DMS79 (cell line): ENCODE measurements at places on chromosomes 2 and 18.

- no peak for DNase-seq
Observed at GRCh38 chr2:71797035-71797810, 343.9 kb downstream of the DYSF start.

- DNase-seq, result no peak
Observed at GRCh38 chr18:57940166-57940660, 103.8 kb upstream of the NEDD4L start.

DNA sequence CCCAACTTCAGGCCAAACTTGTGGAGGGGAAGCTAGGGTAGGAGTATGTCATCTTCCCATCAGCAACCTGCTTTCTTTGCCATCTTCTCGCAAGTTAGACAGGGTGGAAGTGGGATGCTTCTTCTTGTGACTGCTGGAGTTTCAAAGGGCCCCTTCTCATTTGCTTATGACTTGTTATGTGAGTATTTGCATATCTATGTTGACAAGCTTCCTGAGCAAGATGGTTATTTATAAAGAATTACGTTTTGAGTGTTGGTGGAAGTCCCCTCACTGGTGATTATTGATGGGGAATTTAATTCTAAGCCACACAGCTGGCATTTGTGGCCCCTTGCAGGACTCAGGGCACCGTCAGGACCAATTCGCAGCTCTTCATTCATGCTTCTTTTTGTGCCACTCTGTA is 791.0 kb downstream of the LRRTM4 start:
- no peak for DNase-seq

DNA sequence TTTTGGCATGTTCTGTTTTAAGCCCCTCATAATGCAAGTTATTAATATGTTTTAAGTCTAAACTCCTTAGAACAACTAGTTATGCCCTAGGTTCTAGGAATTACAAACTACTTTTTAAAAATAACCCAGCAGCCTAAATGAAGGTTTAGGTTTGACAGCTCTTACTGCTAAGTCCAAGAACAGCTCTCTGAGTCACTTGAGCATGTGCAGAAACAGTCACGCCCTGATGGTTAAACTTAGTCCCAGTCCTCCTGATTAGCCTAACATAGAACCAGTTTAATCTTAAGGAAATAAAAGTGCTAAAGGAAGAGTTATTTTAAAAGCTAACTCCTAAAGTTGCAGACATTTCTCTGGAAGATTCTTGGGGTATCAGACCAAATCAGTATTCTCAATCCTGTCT is 72.5 kb downstream of the RMDN2 start:
- DNase-seq, result no peak

- no peak for DNase-seq
Observed at GRCh38 chr18:68056936-68057335, 540.4 kb upstream of the DSEL start.

DNA sequence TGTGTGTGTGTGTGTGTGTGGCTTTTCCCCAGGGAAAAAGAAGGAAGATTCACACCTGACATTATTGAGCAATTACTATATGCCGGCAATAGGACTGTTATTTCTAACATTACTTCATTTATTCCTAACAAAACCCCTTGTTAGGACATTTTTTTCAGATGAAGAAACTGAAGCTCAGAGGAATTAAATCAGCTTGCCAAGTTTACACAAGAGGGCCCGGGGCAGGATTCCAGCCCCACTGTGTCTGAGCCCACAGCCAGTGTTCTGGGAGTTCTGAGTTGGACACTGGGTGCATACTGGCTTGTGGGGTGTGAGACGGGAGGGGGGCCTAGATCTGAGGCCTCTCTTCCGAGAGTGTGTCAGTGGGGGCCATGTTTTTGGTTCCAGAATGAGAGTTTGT is 9.9 kb downstream of the TOGARAM2 start:
- DNase-seq, result no peak

DNA sequence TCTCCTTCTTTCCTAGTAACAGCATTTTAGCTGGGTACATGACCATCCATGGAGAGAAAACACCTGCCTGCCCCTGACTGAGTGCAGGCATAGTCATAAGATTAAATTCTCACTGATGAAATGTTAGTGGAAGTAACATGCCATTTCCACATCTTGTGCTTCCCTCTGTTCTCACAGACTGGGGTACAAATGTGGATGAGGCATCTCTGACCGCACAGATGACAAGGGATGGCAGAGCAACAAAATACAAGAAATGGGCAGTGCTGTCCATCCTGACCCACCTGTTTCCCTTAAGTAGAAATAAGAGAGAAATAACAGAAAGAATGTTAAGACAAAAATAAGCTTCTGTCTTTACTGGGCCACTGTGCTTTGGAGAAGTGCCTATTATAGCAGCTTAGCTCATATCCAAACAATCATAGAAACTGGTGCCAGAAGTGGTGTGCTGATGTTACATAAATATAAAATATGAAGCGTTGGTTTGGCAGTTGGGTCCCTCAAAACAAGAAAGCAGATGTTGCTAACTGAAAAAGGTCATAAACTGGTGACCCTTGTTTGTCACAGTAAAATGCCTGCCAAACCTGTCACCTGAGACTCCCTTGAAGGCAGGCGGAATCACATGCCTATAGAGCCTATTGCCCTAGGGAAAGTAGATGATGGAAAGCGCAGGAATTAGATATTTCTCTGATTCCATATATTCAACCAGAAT is 72.4 kb upstream of the CCDC150 start:
- DNase-seq, result peak; percentile 5

DNA sequence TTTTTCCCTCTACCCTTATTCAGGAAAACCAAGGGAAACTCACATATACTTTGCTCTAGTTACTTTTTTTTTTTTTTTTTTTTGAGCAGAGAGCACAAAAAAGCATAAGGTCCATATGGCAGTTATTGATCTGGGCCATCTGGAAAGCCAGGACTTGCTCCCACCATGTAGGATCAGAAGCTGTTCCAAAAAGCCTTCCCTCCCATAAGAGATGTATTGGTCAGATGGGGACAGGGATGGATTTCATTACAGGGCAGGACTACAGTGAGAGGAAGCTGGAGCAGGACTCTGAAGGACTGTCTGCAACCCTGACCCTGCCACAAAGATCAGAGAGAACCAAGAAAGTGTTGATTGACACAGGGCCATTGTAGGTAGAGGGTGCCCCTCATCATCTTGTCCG is 57.3 kb downstream of the NRP2 start:
- DNase-seq, result no peak

DNA sequence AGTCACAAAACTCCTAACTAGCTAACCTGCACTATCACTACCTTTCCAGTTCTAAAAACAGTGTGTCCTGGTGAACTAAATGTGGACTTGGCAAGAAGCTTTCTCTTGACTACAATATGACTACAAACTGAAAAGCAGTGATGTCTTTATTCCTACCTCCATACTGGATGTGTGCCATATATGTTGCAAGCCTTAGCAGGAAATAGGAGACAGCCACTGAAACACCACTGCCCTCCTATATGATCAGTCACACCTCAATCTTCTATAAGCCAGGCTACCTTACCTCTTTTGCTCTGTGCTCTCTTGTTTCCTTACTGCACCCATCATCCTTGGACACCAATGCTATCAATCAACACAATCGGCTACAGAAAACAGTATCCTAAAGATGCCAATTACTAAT is 34.1 kb downstream of the SS18 start:
- no peak for DNase-seq

DNA sequence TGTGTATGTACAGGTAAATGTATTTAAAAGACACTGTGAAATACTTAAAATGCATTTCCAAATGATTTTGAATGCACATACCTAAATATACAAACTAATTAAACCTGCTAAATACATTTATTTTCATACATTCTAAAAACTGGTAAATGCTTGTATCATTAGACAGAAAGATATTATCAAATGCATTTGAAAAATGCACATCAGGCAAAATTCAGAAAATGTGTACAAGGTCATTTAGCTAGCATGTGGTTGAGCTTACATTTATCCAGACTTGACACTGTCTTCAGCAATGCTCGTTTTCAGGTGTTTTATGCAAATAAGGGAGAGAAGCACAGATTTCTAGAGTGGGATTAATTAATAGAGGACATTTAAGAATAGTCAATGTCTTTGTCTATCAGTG is 374.2 kb downstream of the SUCLG1 start:
- DNase-seq, result no peak

DNA sequence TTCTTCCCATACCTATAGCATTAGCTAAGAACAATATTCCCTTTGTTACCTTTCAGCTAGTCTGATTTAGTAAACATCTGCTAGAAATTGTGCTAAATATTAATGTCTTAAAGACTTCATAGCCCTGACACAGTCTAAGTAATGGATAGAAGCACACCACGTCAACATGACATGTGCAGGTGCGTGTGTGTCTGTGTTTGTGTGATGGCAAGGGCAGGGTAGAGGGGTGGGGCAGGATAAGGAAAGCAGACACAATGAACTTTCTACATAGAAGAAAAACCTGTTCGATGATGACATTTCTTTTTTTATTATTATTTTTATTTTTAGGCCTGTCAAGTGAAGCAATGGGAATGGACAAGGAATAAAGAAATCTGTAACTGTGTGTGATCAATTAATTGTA is 223.3 kb downstream of the NOL4 start:
- no peak for DNase-seq

GRCh38 chr2:23545396-23545795 is 160.4 kb downstream of the KLHL29 start:
- DNase-seq, result no peak

DNA sequence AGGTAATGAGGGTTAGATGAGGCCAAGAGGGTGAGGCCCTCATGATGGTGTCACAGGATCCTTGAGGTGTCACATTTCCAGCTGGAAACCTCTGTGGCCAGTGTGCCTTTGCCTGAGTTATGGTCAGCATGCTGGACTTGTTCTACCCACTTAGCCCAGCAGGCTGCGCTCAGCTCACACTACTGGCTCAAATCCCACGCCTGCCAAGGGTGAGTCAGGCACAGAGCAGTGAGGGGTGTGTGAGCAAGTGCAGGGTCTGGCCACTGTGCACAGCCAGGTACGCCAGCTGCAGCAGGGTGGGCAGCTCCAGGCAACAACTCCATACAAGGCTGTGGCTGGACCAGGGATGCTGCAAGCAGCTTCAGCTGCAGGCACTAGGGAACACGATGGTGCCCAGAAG is 616.6 kb upstream of the FSHR start:
- DNase-seq, result no peak

GRCh38 chr2:88855620-88856408 is 164.3 kb downstream of the RPIA start:
- DNase-seq, result no peak

DNA sequence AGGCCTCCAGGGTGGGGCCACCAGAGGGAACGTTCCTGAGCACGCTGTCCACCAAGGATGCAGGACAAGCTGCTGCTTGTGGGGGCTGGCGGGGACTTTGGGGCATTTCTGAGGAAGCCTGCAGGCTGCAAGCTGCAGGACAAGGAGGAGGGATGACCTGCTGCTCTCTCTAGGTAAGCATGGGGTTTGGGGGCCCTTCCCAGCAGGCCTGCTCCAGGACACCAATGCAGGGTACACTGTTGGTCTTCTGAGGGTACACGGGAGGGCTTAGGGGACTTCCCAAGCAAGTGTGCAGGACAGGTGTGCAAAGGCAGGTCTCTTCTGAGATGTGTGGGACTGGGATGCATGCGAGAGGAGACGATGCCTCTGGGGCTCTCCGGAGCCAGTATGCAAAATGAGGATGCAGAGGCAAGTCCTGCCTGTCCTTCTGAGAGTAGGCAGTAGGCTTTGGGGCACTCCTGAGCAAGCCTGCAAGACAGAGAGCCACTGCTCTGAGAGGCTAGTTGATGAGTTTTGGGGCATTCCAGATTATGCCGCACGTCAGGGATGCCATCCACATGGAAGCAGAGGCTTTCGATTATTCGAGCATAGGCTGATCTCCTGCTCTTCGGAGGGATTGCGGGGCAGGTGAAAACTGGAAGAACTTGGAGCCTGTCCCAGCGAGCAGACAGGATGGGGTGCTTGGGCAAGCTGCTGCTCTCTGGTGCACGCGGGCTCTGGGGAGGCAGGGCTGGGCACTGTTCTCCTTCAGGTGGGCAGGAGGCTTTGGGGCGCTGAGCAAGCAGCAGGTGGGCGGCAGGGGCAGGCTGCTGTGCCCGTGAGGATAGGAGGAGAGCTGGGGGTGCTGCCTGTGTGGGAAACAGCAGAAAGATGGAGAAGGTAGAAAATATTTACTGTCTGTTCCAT is 44.6 kb downstream of the CNGA3 start:
- no peak for DNase-seq

DNA sequence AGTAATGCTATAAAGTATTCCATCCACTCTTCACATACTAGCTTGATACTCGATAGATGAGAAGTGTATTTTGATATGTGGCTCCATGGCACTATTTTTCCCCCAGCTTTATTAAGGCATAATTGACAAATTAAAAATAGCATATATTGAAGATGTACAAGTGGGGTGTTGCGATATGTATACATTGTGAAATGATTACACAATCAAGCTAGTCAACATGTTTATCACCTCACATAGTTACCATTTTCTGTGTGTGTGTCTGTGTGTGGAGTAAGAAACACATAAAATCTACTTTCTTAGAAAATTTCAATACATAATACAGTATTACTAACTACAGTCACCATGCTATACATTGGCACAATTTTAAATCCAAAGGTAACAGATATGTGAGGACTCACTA is 82.5 kb upstream of the MYT1L start:
- DNase-seq, result no peak

GRCh38 chr18:76493213-76494161 is 1.6 kb downstream of the ZNF516 start:
- DNase-seq, result no peak

GRCh38 chr2:27087823-27088410 is 1.3 kb downstream of the KHK start:
- DNase-seq, result no peak

DNA sequence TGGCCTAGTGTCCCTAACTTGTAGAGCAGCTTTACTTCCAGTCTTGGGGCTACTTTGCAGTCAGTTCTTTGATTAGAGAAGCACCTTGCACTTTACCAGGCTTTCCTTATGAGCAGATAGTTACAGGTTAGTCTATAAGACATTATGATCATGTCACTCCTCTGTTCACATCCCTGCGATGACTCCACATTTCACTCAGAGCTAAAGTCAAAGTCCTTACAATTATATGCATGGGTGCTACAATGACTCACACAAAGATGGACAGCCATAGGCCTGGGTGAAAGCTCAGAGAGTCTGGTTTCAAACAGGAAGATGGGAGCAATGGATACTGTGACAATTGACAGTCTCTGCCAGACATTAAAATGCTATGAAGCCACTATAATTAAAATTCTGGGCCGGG is 27.1 kb upstream of the SSB start:
- no peak for DNase-seq

- DNase-seq, result no peak
Observed at GRCh38 chr2:113105047-113105785, 22.2 kb upstream of the IL1RN start.

- DNase-seq, result no peak
Observed at GRCh38 chr2:65402323-65402722, 30.1 kb downstream of the SPRED2 start.

DNA sequence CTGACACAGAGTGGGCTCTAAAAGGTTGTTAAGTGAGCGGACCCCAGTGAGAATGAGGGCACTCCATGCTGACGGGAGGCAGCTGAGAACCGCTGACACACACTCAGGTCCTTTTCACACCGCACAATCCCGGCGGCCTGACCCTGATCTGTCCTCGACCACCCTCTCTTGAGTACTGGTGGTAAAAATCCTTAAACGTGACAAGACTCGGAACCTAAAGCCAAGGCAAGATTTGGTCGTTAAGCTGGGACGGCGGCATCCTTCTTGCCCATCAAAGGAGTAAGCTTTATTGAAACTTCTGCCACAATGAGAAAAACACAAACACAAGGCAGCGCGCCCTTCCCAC is 569 bp downstream of the TMX3 start:
- no peak for DNase-seq
